MV-4-11 (cell line): ENCODE measurements at places on chromosomes 16 and 17.
A peak's percentile ranks its signal among the peaks of the same experiment; 100 is the strongest.

- DNase-seq: no peak
Measured at GRCh38 chr17:65743308-65743655, 181.8 kb upstream of the AXIN2 start.

- DNase-seq: peak; percentile 45
Measured at GRCh38 chr16:60107871-60108270, 1373.8 kb upstream of the GOT2 start.

DNA sequence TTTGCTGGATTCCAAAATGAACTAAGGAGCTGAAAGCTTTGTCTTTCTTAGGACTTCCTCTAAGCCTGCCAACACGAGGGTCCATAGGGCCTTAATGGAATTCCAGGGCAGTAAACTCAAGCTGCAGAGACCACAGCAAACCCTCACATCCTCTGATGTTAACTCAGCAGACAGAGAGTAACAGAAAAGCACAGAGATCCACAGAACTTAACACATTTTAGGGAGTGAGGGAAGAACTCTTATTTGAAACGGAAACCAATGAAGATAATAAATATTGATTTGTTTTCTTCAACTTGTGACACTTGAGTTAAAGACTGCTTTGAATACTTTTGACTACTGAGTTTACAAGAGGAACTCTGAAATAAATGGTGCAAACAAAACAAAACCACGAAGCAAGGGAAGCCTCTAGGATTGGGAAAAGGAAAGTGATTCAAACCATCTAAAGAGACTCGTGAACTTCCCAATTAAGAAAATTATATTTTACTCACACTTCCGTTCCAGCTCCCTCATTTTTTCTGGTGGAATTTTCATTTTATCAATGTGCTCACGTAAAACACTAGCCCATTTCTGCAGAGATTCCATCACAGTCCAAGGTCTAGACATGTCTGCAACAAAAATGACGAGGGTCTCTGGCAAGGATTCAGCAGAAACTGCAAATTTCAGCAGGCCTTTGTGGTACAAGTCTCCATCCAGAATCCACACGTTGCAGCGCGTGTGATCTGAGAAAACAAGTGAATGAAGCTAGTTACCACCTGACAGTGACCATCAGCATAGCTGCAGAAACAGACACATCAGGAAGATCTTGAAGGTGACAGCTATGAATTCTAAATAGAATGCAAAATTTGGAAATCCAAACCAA is 9.2 kb downstream of the DYNC1LI2 start:
- DNase-seq: no peak

GRCh38 chr17:54085020-54085419 is 262.3 kb downstream of the KIF2B start:
- DNase-seq: no peak

DNA sequence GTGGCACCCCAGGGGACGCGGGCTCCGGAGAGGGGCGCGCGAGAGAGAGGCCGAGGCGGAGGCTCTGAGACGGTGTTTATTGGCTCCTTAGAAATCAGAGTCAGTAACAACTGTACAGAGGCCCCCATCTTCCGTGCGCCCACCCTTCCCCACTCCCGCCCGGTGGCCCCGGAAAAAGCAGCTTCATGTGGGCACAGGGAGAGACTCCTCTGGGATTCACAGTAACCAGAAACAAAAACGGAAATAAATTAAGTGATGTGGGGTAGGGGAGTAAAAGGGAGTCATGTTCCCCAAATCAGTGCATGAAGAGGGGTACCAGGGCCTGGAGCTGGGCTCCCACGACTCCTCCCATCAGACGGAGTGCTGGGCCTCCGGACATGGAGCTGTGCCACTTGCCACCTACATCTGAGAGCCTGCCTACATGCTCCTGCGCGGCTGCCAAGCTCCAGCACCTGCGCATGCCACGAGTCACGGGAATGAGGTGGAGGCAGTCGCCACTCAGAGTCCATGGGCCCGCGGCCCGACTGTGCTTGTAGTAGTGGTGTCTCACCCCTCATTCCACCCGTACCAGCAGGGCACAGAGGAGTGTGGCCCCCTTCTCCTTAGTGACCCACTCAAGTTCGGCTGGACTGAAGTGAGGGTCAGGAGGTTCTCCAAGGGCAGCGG is 543 bp upstream of the GPS2 start:
- DNase-seq: no peak

DNA sequence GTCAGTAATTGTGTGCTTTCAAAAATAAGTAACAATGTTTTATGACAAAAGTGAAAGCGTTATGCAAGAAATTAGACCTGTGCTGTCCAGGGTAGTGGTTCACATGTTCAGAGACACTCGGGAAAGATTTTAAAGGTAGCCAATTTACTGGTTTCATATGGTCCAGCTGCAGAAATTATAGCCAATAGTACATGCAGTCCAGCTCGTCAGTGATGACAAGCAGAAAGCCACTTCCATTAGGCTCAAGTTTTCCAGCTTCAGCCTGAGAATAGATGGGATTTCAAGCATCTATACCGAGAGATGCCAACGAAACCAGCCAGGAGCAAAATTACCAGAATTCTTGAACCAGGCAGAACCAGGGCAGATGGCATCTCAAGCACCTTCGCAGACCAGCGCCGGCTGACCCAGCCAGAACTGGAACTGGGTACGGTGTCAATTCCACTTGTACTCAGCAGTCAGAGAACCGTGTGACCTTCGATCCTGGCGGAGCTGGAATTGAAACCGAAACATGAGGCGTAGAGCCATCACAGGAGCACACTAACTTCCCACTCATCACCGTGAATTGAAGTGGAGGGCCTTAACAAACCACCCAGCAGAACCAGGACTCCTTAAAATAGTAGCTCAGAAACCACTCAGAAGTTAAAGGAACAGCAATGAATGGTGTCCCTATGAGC is 207.9 kb upstream of the HSBP1 start:
- DNase-seq: no peak

GRCh38 chr16:11621539-11621919 is 34.8 kb upstream of the LITAF start:
- no peak for DNase-seq

DNA sequence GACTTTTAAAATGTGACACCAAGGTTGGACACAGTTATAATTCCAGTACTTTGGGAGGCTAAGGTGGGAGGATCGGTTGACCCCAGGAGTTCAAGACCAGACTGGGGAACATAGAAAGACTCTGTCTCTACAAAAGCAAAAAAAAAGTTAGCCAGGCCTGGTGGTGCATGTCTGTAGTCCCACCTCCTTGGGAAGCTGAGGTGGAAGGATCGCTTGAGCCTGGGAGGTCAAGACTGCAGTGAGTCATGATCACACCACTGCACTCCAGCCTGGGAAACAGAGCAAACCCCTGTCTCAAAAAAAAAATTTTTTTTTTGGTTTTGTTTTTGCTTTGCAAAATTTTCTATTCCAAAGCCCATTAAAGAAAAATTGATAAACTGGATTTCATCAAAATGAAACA is 281.4 kb downstream of the BCAS3 start:
- DNase-seq: no peak

GRCh38 chr17:77285594-77286390 is 145.0 kb downstream of the SEC14L1 start:
- peak; percentile 68 for DNase-seq

GRCh38 chr16:17083628-17084027 is 387.1 kb downstream of the XYLT1 start:
- no peak for DNase-seq

- no peak for DNase-seq
Measured at GRCh38 chr17:78359321-78359996, 418 bp downstream of the SOCS3 start.

DNA sequence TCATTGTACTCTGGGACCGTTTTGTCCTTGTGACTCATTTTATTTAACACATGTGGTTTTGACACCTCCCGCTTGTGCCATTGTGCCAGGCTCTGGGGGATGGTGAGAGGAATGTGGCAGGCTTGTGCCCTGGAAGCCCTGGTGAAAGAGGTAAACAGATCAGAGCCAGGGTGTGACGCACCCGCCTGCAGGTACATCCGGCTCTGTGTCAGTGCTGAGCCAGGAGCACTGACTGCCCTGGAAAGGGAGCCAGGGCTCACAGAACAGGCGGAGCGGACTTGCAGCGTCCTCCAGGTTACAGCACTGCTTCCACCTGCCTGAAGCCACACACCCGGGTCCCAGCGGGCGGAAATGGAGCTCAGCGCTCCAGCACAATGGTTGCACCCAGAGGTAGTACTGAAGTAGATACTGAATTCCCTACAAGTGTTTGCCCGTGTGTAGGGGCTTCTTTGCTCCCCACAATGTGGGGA is 30.6 kb downstream of the CDRT15 start:
- no peak for DNase-seq

DNA sequence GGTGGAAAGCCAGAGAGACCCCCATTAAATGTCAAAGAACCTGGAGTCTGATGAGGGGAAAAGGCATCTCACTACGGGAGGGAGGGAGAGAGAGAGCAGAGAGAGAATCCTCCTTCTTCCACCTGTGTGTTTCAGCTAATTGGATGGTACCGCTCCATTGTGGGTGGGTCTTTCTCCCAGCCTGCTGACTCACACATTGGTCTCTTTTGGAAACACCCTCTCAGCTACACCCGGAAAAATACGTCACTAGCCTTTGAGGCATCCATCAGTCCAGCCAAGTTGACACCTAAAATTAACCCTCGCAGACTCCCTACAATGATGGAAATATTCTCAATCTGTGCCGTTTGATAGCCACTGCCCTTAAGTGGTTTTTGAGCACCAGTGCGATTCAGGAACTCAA is 100.4 kb downstream of the ELAC2 start:
- DNase-seq: no peak

- peak; percentile 55 for DNase-seq
Measured at GRCh38 chr17:77542551-77543490, 402.1 kb downstream of the SEC14L1 start.

DNA sequence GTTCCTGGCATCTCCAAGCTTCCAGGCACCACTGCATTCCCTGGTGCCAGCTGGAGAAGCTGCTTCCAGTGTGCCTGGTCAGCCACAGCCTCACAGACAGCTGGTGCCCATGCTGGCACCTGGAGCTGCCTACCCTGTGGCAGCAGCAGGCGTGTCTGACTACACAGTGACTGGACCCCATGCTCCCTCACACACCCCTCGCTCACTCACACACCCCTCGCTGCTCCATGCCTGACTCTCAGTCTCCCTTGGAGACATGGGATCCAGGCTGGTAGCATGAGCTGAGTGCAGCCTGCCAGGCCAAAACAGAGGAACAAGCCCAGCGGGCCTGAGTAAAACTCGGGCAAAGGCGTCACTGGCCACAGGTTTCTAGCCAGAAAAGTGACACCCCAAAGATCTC is 59.1 kb upstream of the SMIM36 start:
- no peak for DNase-seq

GRCh38 chr17:9676820-9677310 is 31.5 kb downstream of the USP43 start:
- DNase-seq: no peak

DNA sequence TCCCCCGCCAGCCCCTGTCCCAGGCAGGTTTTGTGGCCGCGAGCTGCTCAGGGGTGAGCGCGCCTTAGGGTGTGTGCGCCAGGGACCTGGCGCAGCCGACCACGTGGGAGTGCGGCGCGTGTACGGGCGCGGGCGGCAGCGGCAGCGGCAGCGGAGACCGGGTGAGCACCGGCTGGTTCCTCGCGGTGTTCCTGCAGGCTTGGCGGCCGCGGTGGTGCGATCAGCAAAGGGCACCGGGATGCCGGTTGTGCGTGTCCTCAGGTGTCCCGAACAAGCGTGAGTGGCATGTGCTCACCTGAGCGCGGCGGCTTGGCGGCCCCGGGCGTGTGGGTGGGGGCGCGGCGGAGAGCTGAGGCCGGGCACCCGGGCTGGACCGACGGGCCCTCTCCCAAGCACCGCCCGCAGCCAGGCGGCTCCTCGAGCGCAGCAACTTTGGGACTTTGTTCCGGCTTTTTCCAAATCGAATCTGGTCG is 381 bp upstream of the HSD11B2 start:
- DNase-seq: no peak

DNA sequence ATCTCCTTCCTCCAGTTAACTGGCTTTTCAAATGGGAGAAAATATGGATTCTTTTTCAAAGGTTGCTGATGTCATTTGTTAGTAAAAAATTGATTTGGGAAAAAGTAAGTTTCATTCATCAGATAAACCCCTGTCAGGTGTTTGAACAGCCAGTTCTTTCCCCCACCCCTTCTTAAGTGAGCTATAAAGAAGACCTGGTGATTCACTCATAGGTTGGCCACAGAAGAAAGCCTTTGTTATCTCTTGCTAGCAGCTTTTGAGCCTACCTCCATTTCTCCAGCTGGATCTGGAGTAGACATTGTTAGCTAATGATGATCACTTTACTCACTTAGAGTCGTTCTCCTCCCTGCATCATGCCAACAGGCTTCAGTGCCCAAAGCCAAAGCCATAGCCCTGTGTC is 63.0 kb downstream of the NLK start:
- DNase-seq: no peak

- no peak for DNase-seq
Measured at GRCh38 chr17:65201331-65201730, 64.2 kb downstream of the RGS9 start.

GRCh38 chr16:3459401-3460090 is 16.1 kb downstream of the NAA60 start:
- DNase-seq: no peak

- no peak for DNase-seq
Measured at GRCh38 chr17:78976907-78977680, 2.6 kb downstream of the LGALS3BP start.

DNA sequence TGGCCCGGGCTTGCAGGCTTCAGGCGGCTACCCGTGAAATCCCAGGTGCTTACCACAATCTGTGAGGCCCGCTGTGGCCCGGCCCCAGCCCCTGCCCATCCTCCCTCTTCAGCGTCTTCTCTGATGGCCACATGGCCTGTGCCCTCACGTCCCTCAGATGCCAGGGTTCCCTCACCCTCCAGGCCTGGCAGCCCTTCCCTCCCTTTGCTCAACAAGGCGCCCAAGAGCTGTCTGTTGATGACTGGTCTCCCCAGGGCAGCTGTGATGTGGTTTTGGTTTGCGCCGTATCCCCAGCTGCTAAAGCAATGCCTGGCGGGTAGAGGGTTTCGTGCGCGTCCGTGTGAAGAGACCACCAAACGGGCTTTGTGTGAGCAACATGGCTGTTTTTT is 35.1 kb downstream of the PMM2 start:
- peak; percentile 72 for DNase-seq

DNA sequence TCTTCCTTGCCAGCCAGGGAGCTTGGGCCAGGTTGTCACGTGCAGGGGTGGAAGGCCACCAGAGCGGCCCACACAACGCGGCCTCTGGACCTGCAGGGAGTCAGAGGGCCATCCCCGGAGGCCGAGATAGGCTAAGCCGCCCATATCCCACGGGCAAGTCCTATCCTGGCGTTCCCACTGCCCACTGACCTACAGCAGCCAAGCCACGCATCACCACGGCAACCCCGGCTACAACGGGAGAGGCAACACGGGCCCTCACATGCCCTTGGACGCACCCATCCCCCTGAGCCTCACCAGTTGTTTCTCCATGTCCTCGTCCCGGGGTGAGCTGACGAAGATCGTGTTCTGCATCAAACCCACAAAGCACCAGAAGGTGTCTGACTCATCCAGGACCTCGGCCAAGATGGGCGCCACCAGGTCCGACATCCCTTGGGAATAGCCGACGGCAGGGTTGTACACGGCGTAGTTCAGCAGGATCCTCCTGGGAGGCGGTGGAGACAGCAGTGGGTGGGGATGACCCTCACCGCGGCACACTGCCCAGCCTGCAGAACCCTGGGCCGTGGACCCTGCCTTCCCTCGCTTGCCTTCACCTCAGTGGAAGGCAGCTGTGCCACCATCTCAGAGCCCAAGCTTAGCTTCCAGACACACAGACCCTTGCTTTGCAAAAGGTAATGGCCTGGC is 88.2 kb downstream of the TBC1D16 start:
- no peak for DNase-seq
